Bronchial epithelial cell (primary cell): ENCODE measurements at places on chromosomes 3 and 15. TPM values are rescaled to one million over a fixed set of nuclear protein-coding genes. Genes with fewer than 3 reads are reported as not detected.

Gene DIS3L
- 11.8 and 19.2 TPM in 2 replicates for total RNA-seq

Gene CHRD
- total RNA-seq = not detected in 2 replicates

- no peak for DNase-seq
These were observed 631.8 kb downstream of the SQOR start for GRCh38 chr15:46266661-46267060.

DNA sequence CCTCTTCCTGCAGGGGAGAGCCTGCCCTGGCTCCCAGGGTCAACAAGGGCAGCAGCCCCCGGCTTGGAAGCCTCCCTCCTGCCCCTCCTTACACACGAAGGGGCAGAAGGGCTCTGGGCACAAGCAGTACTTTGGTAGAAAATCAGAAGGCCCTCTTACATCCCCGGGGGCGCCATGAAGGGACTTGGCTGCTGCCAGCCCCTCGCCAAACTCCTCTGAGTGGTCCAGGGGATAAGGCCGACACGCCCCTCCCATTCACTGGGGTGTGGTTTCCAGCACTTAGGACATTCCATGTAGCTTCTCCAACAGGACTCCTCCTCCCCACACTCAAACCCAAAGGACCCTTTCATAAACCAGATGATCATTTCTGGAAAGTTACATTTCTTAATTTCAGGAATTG lies 1.2 kb upstream of the ST8SIA2 start:
- DNase-seq = no peak

DNA sequence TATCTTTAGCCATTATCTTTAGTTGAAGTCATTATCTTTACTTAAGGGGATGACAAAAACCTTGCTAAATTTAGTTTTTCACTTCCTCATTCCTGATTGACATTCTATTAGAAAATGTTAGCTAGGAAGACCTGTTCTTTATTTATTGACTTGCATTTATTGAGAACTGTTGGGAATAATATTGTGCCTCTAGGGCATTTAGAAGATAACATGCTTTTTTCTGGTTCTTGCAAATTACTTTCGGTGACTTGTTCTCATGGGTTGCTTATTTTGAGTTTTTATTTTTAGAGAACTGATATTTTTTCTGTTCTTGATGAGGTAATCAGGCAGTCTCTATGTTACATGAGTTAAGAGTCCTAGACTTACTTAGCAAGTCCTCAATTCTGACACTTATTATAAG lies 48.3 kb upstream of the CTDSPL start:
- no peak for DNase-seq
